Iris pigment epithelial cell (primary cell): ENCODE measurements at places on chromosomes 13 and 19.

DNA sequence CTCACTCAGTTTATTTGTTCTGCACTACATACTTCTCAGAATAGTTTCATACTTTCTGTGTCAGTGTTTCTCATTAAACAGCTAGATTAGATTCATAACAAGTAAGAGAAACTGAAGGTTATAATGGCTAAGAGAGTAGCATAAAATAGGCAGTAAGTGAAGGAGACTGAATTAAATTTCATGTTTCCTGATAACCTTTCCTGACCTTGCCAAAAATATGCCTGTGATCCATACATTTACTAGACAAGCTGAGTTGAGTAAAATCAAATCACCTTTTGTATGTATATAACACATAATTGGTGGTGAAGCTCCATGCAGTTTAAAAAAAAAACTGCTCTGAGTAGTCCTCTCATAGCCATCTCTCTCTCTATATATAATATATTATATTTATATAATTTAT lies 545.3 kb upstream of the PCDH20 start:
- no peak for DNase-seq

- DNase-seq: no peak
These were observed 43.8 kb downstream of the ZNRF4 start for GRCh38 chr19:5498830-5499550.

GRCh38 chr13:27699952-27700351 lies 78.3 kb downstream of the POLR1D start:
- no peak for DNase-seq

DNA sequence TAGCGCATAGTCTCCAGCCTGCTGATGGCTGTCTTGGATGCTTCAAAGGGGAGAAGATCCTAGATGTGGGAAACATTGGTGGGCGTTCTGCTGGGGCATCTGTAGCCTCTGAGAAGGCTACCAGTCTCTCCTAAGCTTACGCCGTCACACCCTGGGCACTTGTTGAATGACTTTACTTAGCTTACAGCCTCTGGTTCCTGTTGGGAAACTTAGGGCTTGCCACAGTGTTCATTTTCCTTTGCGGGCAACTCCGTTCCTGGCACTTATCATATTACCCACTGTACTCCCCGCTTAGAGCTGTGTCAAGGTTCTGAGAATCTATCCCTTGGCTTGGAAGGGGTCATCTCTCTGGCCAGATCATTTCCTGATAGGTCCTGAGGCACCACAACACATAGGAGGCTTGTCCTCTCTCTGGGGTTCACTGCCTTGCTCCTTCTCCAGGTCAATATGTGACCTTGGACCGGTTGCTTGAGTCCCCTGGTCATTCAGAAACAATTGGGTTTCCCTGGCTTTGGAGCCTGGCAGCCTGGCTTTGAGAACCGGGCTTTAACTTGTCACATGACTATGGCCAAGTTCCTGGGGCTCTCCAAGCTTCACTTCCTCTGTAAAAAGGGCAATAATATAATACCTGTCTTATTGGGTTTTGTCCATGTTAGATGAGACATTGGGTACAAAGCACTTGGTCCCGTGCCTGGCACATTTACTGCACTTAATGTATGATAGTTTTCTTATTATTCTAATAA lies 20.5 kb upstream of the ALOX5AP start:
- DNase-seq: no peak

DNA sequence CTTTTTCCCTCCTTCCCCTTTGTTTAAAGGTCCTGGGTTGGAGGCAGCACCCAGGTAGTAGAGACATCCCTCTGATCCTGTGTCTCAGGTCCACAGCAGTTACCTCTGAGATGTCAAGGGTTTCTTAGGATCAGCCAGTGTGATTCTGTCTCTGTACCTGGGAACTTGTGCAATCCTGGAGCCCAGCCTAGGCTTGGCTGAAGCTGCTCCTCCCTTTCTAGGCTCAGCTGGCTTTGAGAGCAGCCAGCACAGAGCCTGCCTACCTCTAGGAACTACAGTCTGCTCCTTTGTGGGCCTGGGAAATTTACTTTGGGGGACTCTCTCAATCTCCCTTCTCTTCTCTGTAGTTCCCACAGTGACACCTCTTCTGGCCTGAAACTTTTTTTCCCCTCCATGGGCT lies 171.6 kb downstream of the MTUS2 start:
- no peak for DNase-seq

DNA sequence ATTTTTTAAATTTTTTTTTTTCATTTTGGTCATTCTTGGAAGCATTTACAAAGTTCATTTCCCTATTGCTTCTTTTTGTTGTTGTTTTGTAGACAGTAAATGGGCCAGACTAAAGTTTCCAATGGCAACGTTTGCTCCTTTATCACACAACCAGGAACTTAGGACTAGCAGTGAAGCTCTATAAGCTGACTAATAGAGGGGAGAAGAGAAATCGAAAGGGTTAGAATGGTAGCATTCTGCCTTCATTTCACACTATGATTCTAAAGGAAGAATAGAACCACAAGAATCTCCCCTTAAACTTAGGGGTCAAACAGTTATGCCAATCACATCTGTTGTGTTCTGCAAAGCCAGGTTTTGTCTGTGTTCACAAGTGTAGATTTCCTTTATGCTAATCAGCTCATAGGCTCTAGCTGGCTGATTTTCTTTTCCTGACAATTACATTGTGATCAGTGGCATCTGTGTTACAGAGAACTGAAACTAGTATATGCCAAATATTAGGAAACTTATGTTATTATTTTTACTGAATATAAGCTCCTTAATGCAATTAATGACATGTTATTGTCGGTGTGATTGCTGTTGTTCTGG lies 467.3 kb downstream of the DACH1 start:
- no peak for DNase-seq

GRCh38 chr19:33771384-33772101 lies 25.1 kb upstream of the KCTD15 start:
- peak; percentile 50 for DNase-seq

DNA sequence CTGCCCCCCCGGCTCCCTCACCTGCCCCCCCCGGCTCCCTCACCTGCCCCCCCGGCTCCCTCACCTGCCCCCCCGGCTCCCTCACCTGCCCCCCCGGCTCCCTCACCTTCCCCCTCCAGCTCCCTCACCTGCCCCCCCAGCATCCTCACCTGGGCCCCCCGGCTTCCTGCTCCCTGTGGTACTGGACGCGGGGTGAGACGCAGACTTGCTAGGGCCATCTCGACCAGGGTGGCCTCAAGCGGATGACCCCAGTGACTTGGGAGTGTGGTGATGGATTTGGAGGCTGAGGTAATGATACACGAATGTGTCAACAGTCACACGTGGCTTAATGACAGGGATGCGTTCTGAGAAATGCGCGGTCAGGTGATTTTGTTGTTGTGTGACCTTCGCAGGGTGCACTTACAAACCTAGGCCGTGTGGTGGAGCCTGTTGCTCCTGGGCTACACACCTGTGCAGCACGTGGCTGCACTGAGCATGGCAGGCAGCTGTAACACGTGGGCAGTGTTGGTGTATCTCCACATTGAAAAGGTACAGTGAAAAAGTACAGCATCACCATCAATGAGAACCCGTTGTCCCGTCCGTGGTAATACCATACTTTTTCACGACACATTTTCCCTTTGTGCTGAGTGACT lies 197.8 kb downstream of the TEX29 start:
- DNase-seq: no peak

- peak; percentile 58 for DNase-seq
These were observed 23.4 kb downstream of the SIPA1L3 start for GRCh38 chr19:37930416-37930815.

GRCh38 chr13:39016087-39016486 lies 21.8 kb downstream of the PROSER1 start:
- DNase-seq: no peak

DNA sequence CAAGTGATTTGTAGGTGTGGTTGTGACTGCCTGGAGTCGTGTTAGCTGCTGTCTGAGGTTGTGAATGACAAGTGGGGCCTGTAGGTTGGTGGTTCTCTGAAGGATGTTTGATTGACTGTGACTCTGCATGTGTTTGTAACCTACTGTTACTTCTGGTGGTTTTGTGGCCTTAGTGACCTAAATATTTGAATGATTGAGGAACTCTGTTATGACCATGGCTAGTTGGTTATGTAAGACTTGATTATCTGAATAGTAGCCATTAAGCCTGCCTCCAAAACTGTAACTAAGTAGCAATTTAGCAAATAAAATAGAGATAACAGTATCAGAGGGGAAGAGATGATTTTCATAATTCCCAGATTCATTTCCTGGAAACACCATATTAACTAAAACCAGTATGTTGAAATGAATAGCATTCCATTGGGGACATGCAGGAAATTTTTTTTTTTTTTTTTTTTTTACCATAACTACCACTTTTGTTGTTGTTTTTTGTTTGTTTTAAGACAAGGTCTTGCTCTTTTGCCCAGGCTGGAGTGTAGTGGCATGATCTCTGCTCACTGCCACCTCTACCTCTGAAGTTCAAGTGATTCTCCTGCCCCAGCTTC lies 865 bp downstream of the ZNF382 start:
- no peak for DNase-seq

DNA sequence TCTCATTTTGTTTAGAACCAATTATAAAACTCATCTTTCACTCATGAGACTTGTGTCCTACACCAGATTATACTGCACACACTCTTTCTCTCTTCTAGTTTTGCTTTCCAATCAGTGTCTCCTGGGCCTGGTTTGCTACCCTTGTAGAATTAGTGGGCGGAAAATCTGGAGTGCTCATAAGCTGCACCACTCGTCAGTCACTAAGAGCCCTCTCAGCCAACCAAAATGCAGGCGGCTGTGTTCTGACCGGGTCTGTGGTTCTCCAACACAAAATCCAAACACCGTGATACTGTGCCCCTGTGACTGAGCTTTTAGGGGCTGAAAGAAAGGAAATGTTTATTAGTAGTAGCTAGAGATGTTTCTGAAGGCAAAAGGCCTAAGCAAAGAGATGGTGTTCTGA lies 83.7 kb upstream of the OBI1 start:
- DNase-seq: no peak

DNA sequence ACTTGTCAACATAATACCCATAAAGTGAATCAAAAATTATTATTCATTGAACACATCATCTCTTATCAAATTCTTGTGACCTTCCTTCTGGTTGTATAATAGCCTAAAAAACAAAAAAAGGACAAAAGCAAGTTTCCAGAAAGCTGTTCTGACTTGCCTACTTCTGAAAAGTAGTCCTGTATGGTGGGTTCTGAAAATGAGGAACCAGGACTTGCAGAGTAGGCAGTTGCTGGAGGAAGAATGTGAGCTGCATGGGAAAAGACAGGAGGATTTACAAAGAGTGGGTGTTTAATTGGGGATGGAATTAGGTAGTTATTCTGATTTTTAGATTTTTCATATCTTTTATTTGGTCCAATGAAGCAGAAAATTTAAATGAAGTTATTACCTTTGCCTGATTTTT lies 56.7 kb downstream of the RCBTB2 start:
- no peak for DNase-seq

- no peak for DNase-seq
These were observed 47.3 kb downstream of the BRCA2 start for GRCh38 chr13:32362574-32362973.
